ENCODE measurements at places on chromosomes 3 and 15.
A peak's percentile ranks its signal among the peaks of the same experiment; 100 is the strongest.

DNA sequence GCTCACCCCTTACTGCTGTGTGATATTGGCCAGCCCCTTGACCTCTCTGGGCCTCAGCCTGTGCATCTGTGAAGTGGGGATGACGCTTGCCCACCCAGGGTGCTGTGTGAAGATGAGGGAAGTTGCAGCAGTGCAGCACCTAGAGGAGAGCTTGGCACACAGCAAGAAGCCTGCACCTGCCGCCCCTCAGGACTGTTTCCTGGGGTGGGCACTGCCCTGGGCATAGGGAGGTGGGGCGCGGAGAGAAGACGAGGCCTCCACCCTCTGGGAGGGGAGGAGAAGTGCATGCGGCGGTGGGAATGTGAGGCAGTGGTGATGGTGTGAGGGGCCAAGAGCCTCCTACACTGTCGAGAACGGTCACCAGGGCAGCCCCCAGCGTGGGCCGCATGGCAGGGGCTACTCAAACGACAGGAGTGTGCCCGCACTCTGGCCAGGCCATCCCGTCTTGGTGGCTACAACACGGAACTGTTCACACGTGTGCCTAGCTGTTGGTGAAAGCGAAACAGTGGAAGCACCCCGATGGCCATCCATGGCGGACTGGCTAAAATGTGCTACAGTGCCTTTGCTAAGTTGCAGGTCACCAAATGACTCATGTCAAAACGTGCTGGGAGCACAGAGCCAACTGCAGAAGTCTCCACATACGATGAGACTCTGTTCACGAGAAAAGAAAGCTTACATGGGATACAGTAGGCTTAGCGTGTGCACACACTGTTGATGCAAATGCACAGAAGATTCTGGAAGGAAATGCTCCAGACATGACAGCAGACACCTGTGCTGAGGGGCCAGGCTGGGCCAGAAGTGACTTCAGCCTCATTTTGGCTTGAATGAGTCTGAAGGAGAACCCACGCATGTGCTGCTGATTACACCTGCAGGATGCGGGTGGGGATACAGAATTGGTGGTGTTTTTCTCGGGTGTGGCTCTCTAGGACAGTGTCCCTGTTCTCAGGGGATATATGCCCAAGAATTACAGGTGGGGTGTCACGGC is 40.4 kb upstream of the IQSEC1 start:
- no peak for DNase-seq

GRCh38 chr15:54481819-54482218 is 503.6 kb downstream of the UNC13C start:
- DNase-seq = no peak

GRCh38 chr3:130504701-130505100 is 12.3 kb upstream of the COL6A6 start:
- DNase-seq = no peak

DNA sequence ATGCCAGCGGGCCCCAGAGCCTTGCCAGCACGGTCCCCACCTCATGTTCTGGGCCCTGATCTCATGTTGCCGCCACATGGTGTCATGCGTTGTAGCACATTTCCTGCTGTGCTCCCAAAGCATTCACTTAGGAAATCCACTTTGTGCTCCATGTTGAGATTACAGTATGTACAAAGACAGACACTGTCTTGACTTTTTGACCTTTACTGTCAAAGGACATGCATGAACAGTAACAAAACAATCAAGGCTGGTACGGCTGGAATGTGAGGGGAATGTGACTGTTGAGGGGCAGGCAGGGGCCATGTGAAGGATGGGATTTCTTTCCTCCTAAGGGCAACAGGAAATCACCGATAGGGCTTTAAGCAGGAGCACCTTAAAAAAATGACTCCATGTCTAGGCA is 53.3 kb upstream of the RPL32 start:
- no peak for DNase-seq

GRCh38 chr3:116759316-116759715 is 49.7 kb downstream of the TUSC7 start:
- DNase-seq = no peak

DNA sequence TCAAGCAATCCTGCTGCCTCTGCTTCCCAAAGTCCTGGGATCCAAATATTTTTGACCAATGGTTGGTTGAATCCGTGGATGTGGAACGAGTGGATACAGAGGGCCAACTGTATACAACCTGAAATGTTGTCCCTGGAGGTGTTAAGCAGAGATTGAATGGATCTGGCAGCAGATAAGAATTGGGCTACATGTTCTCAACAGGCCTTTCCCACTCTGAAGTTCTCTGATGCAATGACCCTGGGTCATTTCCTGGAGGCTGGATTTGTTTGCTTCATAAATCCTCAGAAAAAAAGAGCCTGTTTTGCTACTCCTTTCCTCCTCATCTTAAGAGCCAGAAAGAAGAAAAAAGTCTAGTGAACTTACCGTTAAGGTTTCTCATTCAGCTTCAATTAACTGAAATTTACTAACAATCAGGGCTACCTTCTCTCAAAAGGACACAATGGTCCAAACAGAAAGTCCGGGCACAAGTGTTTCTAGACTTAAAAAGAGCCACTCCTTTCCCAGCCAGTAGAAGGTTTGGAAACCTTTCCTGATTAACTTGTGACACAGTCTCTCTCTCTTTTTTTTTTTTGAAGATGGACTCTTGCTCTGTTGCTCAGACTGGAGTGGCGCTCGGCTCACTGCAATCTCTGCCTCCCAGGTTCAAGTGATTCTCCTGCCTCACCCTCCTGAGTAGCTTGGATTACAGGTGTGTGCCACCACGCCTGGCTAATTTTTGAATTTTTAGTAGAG is 6.5 kb downstream of the ARHGEF3 start:
- DNase-seq = no peak

DNA sequence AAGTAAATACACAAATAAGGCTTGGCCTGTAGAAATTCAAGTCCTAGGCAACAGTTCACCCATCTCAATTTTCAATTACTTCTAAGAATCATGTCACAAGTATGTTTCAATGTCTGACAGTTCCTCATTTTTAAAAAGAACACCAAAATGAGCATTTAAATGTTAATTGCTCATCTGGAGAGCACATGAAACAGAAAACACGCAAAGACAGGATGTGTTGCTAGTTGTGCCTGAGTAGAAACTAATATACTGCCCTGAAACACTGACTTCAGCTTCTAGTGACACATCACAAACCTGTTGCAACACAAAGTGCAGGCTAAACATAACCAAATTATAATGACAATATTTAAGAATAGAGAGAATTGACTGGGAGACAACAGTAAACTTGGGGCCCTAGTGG is 167.3 kb upstream of the THBS1 start:
- DNase-seq = no peak

GRCh38 chr15:96858694-96859093 is 528.2 kb downstream of the NR2F2 start:
- DNase-seq = no peak

GRCh38 chr3:196163666-196164493 is 47.3 kb downstream of the ZDHHC19 start:
- DNase-seq = no peak

- no peak for DNase-seq
Measured at GRCh38 chr15:27418726-27419125, 447.7 kb downstream of the GABRG3 start.

DNA sequence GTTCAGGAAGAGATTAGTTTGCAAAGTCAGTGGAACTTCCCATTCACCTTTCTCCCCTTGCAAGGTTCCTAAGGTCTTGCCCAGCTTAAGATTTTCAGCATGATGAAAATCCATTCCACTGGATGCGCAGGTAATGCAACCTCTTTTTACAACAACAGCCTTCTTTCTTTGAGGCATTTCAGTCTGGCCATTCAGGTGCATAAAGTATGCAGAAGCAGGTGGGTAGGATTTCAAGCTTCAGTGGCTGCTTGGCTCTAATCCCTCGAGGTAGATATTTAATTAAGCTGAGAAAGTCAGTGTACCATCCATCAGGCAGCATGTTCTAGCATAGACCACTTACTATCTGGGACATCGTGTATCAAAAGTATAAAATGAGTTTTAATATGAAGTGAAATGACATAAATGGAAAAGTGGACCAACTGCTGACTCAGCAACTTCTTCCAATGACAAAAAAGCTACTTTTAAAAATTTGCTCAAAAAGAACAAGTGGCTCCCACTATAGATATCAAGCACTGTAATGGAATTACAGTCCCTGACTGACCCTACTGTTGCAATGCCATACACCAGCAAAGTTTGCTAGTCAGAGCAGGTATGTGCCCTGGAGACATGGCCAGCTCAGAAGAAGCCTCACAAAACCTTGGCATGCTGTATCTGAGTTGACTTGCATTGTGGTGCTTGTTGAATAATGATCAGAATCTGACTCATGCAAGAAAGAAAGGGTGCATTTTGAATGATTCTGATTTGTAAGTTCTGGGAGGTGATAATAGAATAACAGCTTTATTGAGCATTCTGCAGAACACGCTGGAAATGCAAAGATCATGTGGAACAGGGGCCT is 459.9 kb upstream of the MCTP2 start:
- DNase-seq = no peak

- DNase-seq = no peak
Measured at GRCh38 chr15:40309344-40309862, 1.7 kb upstream of the PLCB2 start.

- no peak for DNase-seq
Measured at GRCh38 chr3:14691719-14692118, 16.8 kb downstream of the C3orf20 start.

- no peak for DNase-seq
Measured at GRCh38 chr3:8143186-8143585, 358.4 kb upstream of the LMCD1 start.

- DNase-seq = no peak
Measured at GRCh38 chr15:99446565-99447496, 119.0 kb upstream of the MEF2A start.

DNA sequence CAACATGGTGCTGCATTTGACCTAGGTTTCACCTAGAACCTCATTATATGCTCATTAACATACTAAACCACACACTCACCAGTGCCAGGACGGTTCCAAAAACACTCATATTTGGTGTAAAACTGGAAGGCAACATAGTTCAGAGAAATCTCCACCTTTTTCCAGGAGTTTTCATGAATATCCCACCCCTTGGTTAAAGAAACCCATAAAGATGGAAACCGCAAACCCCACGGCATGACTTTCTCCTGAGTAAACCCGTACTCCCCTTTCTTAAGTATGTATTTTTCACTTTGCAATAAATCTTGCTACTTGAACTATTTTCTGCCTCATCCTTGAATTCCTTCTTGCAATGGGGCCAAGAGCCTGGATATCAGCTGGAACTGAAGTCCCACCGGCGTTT is 379.3 kb downstream of the MAGI1 start:
- DNase-seq = no peak

GRCh38 chr15:32113224-32113623 is 82.9 kb downstream of the CHRNA7 start:
- DNase-seq = no peak

DNA sequence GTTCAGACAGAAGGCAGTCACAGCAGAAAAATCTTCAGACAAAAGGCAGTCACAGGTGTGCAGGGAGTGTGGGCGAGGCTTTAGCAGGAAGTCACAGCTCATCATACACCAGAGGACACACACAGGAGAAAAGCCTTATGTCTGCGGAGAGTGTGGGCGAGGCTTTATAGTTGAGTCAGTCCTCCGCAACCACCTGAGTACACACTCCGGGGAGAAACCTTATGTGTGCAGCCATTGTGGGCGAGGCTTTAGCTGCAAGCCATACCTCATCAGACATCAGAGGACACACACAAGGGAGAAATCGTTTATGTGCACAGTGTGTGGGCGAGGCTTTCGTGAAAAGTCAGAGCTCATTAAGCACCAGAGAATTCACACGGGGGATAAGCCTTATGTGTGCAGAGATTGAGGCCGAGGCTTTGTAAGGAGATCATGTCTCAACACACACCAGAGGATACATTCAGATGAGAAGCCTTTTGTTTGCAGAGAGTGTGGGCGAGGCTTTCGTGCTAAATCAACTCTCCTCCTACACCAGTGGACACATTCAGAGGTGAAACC is 27.6 kb downstream of the ZNF589 start:
- DNase-seq = peak; percentile 65

- DNase-seq = no peak
Measured at GRCh38 chr15:52734329-52734728, 55.1 kb upstream of the ATOSA start.

DNA sequence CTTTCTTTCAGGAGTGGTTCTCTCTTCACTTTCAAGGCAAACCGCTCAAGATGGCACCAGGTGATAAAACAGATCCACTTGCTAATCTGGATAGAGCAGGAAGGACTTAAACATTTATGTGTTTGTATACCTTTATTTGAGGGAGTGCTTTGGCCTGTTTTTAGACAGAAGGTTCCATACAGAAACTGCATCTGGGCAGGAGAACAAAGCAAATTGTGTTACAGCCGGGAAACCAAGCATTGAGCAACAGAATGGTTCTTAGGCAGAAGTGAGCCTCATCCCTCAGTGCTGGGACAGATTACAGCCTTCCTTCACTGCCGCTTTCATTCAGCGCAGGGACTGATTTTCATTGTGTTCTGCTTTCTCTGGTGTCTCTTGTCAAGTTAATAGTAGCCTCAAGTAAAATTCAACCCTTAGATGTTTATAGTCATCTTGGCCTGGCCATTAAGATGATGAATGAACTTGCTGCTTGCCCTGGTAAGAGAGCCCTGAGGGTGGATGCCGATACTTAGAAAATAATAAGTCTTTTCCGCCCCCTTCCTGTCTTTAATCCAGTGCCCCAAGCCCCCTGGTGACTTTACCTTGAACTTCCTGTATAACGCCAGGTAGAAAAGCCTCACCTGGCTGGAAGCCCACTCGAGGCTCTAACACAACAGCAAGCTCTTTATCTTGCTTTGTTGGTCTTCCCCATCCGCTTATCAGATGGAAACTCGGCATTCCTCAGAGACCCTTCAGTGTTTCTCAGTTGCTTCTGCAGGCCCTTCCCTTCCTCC is 168.0 kb upstream of the CTDSPL start:
- DNase-seq = no peak

- no peak for DNase-seq
Measured at GRCh38 chr15:24898715-24899272, 56.0 kb upstream of the SNRPN start.

- DNase-seq = no peak
Measured at GRCh38 chr3:149454746-149455145, 19.8 kb upstream of the TM4SF4 start.

DNA sequence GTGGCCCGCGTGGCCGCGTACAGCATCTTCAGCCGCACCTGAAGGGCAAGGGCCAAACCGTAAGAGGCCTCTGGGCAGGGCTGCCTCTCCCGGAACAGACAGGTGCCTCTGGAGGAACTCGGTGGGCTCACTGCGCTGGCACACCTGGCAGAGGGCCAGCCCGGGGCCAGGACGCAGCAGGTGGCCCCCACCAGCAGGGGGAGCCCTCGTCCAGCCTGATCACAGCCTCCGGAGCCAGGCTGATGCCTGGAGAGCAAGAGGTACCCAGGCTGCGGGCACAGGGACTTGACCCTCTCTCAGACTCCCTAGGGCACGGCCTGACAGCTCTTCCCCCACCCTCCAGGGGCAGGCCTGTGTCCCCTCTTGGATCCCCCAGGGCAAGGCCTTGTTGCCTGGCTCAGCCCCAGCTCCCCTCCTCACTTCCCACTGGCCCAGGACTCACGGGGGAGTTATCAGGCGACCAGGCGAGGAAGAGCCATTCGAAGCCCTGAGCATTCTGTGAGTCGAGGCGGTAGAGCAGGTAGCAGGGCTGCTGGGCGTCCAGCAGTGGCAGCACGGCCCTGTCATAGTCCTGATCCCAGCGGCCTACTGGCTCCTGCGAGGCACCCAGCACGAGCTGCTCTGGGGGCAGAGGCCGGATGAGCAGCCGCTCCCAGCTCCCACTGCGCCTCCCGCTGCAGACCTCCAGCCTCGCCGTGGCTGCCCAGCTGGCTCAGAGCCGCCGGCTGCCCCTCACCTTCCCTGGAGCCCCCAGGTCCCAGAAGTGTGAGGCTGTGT is 6.2 kb upstream of the TLR9 start:
- peak; percentile 96 for DNase-seq
